Erythroblast (primary cell): ENCODE measurements at places on chromosomes 1 and 21.

DNA sequence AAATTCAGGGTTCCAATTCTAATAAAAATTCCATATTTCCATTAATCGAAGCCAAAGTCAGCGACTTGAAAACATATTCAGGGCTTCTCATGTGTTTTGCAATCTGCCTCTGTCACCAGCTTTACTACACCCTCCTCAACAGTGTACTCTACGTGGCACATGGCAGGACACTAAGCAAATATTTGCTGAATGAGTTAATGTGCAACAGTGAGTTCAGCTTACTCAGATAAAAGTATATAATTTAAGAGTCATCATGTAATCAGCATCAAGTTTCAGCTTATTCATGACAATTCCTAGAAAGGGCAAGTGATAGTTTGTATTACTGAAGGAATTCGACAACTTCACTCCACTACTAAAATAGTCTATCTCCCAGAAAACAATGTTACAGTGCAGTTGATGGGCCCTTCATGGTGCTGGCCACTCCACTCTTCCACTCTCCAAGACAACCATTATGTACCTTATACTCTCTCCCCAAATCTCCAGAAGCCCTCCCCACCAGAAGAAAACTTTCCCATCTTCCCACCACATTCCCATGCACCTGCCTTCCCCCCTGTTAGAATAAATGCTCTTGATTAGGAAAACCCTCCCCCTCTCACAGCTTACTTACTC, 97.3 kb downstream of the TTLL7 start:
- no peak for DNase-seq

- DNase-seq: peak; percentile 52
Observed at GRCh38 chr21:38314558-38314957, 57.8 kb downstream of the KCNJ15 start.

DNA sequence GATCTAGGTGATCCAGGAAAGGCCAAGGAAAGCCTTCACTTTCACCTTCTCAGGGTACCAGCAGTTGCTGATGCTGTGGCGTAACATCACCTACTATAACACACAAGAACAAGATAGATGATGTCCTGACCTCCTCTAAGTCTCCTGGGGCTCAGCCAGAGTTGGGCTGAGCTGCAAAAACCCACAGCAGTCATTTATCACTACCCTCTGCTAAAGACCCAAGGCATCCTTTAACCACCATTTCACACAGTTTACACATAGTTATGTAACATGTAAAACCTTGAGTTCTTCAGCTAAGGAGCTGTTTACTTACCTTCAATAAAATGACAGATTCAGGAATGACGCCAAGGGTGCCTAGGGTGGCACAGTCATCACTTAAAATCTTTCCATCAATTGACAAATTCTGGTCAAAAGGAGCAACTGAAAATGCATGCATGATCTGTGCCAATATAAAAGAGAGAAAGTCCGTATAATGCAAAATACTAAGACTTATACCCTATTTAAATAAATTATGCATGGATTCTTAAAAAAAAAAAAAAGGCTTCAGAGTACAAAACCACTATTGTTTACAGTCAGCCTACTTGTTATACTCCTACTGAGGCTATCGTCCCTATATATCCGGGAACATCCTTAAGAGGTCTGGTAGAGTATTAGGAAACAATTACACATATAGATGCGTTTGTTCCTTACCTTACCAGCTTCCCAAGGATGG, 20.7 kb upstream of the RAP1GAP start:
- DNase-seq: peak; percentile 31

- no peak for DNase-seq
Observed at GRCh38 chr21:33668180-33668579, 25.9 kb downstream of the ITSN1 start.

DNA sequence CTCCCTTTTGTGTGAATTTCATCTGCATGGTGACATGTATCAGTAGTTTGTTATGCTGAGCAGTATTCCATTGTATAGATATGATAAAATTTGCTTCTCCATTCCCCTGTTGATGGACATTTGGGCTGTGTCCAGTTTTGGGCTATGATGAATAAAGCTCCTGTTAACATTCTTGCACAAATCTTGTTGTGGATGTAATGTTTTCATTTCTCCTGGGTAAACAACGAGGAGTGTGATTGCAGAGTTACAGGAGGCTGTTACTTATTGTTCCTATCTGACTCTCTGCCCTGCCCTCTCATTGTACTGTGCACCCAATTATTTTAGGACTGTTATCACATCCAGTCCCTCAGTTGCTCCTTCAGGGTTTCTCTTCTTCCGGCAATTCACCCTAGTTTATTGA, 24.2 kb downstream of the MAPKAPK2 start:
- DNase-seq: no peak

DNA sequence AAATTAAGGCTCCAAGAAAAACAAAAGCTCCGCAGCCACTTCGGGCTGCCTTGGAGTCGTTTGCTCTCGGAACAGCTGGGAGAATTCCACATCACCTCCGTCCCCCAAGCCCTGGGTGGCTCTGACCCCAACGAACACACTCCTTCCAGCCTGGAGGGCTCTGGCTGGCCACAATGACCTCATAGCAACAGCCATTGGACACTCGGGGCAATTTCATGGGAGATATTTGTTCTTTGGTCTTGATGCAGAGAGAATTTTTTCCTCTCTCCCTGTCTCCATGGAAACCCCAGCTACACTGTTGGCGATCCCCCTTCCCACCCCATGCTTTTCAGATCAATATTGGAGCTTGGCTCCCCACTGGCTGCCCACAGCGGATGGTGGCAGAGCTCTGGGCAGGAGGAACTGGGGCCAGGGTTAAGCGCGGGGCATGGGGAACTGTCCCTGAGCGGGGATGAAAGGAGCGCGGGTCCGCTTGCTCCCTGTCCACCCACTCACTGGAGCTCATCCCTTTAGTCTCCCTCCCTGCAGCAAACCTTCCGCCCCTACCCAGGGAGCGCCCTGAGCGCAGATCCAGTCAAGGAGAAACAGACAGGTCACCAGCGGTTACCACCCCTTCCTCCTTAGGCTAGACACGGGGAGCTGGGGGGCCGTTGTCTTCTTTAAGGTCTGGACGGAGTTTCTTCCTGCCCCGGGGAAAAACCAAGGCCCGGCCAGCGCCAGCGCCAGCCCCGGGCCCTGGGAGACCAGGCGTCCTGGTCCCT, 1.2 kb downstream of the WNT4 start:
- DNase-seq: no peak

- DNase-seq: no peak
Observed at GRCh38 chr21:36518883-36519492, 39.1 kb upstream of the CLDN14 start.

- no peak for DNase-seq
Observed at GRCh38 chr21:34701726-34702125, 32.9 kb downstream of the CLIC6 start.

DNA sequence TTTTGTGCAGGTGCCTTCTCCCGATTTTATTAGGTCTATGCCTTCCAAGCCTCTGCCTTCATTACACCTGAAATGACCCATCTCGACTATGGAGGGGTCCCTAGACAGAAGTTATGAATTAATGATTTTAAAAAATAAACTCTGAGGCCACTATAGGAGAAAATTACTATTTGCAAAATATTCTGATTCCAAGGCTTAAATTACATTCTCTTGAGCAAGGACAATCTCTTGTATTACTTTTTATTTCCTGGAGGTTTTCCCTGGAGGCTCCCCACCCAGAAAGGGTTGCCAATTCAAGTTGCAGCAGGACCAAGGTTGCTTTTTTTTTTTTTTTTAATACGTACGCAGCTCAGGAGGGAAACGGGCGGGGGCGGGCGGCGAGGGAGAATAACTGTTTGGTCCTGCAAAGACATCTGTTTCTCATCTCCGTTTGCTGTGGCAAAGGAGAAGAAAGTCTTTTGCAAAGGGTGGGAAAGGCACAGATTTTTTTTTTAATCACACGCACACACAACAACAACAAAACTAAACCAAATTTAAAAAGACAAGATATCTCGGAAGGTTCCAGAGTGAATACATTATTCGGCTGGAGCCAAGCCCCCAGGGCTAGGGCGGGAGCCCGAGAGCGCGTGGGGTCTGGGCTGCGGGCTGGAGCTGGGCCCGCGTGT, 618 bp upstream of the SERTAD4 start:
- DNase-seq: no peak

DNA sequence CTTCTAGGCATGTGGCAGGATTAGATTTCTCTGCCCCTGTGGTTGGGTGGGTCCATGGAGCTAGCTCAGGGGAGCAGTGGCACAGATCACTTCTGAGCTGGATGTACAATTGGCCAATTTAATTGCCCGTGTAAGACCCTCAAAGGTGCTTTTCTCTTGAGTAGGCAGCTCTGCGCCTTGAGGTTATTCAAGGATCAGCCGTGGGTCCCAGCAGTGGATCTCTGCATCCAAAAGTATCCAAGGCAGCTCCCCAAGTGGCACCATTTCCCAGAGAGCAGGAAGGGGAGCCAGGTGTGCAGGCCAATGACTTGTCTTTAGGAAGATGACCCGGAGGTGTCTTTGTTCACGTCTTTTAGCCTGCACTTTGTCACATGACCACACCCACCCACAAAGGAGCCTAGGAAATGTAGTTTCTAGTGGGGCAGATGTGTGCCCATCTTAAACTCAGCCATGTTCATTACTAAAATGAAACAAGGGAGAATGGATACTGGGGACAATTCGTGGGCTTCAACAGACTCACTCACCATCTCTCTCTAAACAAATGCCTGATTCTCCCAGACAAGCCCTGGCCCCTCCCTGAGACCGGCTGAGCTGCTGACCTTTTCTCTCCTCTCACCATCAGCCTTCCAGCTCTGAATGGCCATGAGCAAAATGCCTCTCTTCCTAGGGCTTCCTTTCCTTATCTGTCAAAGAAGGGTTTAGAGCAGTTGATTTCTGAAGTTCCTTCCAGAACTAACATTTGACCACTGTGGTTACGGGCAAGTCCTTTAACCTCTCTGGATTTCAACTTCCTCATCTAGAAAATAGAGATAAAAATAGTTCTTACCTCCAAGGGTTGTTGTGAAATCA, 41.4 kb upstream of the TENT5C start:
- no peak for DNase-seq

DNA sequence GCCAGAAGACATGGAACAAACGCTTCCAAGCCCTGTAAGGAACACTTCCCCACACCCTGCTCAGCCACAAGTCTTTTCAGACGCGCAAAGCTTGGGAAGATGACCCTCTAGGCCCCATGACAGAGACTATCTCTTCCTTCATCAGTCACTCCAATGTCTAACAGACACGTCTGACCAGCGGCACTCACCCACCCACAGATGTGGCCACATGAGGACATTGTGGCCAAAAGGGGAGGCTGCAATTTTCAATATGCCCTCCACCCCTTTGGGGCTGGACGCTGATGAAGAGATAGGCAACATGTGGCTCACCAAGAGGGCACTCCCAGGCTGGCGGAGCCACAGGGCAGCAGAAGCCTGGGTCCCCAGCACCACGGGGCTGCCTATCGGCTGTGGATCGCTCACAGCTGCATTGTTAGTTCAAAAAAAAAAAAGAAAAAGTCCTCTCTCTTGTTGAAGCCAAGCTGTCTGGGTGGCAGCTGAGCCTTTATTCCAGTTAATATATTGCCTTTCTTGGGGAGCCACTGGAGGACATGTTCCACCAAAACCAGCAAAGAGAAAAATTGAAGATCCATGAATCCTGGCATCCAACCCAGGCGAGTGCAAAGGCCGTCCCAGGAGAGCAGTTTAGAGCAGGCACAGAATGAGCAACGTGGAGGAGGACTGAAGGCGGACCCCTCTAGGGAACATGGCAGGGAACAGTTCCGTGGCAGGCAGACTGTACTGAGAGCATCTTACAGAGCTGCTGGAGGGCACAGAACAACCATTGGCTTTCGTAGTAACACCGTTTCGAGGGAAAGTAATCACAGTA, 52.7 kb upstream of the GPR153 start:
- DNase-seq: peak; percentile 53

- DNase-seq: no peak
Observed at GRCh38 chr1:84853741-84854721, 39.0 kb downstream of the LPAR3 start.

- DNase-seq: no peak
Observed at GRCh38 chr1:22237433-22238093, 94.7 kb upstream of the WNT4 start.

GRCh38 chr1:28056129-28056925, 32.1 kb downstream of the EYA3 start:
- DNase-seq: peak; percentile 49

DNA sequence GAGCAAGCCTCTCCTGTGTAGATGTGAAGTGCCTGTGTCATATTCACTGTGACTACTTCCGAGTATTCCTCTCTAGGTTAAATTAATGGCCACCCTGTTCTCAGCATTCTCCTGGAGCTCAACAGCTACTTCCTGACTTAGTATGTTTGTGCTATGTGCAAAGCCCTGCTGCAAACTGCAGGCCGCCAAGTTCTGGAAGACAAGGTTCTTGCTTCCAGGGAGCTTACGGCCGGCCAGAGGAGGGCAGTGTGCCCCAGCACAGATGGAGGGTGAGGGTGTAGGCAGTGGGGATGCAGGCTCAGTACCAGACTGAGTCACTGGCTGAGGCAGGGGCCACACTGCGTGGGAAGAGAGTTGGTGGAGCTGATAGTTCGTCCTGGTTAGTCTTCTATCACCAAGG, 43.2 kb downstream of the ELK4 start:
- DNase-seq: peak; percentile 42
